ENCODE measurements at places on chromosomes 5 and 9. TPM values are rescaled to one million over a fixed set of nuclear protein-coding genes. Genes with fewer than 3 reads are reported as not detected.

DNAJC18 gene
- total RNA-seq: 13.4 TPM

PCDHGB4 gene
- 27.3 TPM for total RNA-seq

CDX1 gene
- not detected for total RNA-seq

SLCO4C1 gene
- total RNA-seq: not detected

LMAN2 gene
- 494 TPM for total RNA-seq

SELENOP gene
- 0.32 TPM for total RNA-seq

C9 gene
- total RNA-seq: 0.46 TPM

Measured in smooth muscle cell of the umbilical artery (primary cell).